MM.1S (cell line): ENCODE measurements at places on chromosomes 5 and 9.

GRCh38 chr5:59366784-59367183, 526.7 kb downstream of the PDE4D start:
- DNase-seq: no peak

DNA sequence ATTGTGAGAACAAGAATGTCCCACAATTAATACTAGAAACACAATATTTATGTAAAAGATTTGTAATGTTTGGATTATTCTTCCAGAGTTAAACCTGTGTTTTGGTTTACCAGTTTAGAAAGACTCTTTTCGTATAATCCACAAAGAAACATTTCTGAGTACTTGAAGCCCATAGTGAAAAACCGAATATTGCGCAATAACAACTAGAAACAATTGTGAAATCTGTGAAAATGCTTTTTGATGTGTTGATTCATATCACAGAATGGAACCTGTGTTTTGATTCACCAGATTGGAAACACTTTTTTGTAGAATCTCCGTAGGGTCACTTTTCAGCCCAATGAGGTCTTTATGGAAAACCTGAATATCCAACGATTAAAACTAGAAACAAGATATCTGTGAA, 386.2 kb downstream of the PRDM9 start:
- DNase-seq: no peak

- peak; percentile 65 for DNase-seq
Measured at GRCh38 chr5:150461231-150461630, 11.7 kb upstream of the RPS14 start.

DNA sequence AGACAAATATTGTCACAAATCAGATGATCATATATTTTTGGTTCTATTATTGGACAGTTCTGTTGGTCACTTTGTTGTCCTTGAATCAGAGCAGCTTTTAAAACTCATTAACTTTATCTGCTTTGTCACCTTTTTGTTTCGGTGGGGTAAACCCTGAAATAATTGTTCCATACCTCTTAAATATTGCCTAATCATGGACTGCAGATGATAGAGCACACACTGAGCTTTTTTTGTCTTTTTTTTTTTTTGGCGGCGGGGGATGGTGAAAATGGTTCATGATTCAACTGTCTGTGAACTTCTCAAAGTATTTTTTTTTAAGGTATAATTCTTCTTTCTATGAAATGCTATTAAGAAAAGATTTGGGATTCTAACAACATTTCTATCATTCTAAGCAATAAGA, 1.8 kb downstream of the NUDT12 start:
- DNase-seq: no peak

- no peak for DNase-seq
Measured at GRCh38 chr5:80194468-80194867, 61.4 kb downstream of the SERINC5 start.

GRCh38 chr9:33436445-33436844, 10.9 kb downstream of the AQP3 start:
- DNase-seq: no peak

DNA sequence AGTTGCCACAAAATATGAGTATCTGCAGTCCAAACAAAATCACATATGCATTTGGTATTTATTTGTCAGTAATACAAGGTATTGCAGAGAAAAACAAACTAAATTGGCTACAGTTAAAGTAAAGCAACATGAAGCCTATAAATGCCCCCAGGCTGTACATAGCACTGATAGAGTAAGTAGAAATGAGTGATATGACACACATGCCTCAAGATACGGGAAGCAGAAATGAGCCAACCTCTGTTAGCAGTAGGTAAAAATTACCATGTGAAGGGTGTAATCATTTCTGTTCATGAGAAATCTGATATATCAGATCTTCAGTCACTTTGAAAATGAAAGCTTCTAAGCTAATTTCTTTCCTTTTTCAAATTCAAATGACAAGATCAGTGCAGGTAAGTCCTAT, 131.1 kb downstream of the CHSY3 start:
- DNase-seq: no peak

DNA sequence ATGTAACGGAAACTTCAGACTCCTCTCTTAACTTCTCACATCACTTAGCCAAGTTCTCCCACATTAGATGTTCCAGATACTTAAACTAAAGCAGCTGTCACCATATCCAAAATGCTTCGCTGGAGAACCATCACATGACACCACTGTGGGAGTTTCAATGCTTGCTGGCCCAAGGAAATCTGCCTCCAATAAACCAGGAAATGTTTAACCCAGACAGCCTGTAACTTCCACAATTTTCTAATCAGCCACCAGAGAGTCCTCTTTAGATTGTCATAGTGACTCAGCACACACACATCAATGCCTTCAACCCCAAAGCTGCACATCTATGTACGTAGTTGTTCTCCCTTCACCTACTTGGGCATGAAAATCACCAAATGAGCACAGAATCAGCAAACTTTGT, 118.7 kb downstream of the LPAR1 start:
- no peak for DNase-seq

- no peak for DNase-seq
Measured at GRCh38 chr5:133232435-133232834, 180.6 kb downstream of the HSPA4 start.

GRCh38 chr5:155017610-155018009, 4.1 kb downstream of the KIF4B start:
- DNase-seq: no peak

DNA sequence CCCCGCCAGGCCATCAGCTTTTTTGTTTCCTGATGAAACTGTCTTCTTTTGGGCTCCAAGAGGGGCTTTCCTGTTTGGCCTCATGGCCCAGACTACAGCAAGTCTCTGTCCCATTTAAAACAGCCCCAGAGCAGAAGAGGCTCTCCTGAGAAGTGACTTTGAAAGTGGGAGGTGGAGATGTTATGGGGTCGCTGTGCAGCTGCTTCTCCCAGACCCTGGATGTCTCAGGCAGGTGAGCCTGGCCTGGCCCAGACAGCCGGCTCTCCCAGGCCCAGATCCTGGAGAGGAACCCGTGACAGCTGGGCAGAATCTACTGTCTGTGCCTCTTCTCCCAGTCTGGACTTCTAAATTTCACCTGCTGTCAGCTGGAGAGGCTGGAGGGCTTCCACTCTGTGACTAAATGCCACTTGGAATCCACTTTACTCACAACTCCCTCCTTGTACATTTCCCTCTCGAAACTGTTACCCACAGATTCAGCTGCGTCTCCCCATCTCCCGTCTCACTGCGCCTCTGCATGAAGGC, 20.6 kb downstream of the FAM78A start:
- DNase-seq: no peak

- DNase-seq: no peak
Measured at GRCh38 chr5:120479066-120479465, 15.0 kb downstream of the PRR16 start.

DNA sequence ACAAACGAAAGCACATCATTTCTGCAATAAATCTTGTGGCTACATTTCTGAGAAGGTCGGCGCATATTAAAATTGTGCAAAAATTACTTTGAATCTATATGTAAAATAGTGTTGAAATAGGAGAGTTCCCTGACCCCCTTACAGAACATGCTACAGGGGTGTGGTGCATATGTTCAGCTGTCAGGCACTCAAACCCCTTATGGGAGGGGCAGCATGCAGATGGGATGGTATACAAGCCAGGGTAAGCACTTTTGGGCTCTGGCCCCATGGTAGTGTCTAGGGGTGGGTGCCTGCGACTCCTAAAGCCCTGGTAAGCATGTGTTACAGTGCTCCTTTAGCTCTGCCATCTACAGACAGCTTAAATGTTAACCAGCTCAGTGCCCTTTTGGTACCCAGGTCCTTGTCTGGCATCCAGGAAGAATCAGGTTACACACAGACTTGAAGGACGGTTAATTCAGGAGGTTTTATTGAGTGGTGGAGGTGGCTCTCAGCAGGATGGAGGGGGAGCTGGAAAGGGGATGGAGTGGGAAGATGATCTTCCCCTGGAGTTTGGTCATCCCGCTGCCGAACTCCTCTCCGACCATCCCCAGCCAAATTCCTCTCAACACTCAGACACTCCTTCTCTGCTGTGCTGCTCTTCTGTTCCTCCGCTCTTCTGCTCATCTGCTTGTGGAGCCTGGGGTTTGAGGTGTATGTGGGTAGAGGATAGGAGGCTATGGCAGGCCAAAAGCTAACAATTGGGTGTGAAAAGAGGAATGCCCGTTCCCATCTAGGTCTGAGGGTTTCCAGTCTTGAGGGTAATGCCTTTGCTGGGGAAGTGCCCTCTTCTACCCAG, 84.6 kb upstream of the RASEF start:
- DNase-seq: no peak

- no peak for DNase-seq
Measured at GRCh38 chr9:35476596-35476995, 13.3 kb upstream of the RUSC2 start.

DNA sequence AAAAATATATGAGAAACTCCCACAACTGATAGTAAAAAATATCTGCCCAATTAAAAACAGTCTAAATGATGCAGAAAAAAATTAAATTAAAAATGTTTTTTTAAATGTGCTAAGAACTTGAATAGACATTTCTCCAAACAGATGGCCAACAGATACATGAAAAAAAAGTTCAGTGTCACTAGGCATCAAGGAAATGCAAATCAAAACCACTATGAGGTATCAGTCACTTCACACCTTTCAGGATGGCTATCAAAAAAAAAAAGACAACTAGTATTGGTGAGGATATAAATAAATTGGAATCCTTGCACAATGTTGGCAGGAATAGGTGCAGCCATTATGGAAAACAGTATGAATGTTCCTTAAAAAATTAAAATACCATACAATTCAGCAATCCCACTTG, 16.6 kb downstream of the ZNF131 start:
- peak; percentile 28 for DNase-seq

GRCh38 chr9:108149326-108149725, 659.8 kb upstream of the KLF4 start:
- DNase-seq: no peak

- peak; percentile 52 for DNase-seq
Measured at GRCh38 chr5:90641528-90641927, 82.9 kb downstream of the ADGRV1 start.

GRCh38 chr5:102767862-102768261, 12.8 kb downstream of the PAM start:
- no peak for DNase-seq

GRCh38 chr5:10469253-10470050, 27.8 kb downstream of the ROPN1L start:
- no peak for DNase-seq

DNA sequence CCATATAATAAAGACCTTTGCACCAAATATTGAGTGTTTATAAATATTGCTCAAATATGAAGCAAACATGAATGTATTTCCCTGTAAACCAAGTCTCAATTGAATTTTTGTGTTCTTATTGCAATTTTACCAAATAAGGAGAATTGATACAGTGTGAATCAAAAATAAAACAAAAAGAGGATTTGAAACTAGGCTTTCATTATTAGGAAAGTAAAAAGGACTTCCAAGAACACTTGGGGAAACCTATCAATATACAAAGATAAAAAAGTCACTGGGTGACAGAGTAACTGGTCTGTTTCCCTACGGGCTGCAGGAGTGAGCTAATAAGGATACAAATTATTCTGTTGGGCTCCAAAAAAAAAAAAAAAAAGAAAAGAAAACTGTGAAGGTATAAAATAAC, 44.8 kb upstream of the SNX2 start:
- DNase-seq: no peak

GRCh38 chr5:10275991-10276390, 25.9 kb downstream of the CCT5 start:
- no peak for DNase-seq

- DNase-seq: no peak
Measured at GRCh38 chr9:127883959-127884358, 6.5 kb upstream of the AK1 start.

- DNase-seq: no peak
Measured at GRCh38 chr5:134370311-134370870, 978 bp upstream of the UBE2B start.

GRCh38 chr5:180373454-180373853, 20.3 kb upstream of the GFPT2 start:
- no peak for DNase-seq

- DNase-seq: no peak
Measured at GRCh38 chr9:79651251-79651795, 79.6 kb downstream of the TLE4 start.

DNA sequence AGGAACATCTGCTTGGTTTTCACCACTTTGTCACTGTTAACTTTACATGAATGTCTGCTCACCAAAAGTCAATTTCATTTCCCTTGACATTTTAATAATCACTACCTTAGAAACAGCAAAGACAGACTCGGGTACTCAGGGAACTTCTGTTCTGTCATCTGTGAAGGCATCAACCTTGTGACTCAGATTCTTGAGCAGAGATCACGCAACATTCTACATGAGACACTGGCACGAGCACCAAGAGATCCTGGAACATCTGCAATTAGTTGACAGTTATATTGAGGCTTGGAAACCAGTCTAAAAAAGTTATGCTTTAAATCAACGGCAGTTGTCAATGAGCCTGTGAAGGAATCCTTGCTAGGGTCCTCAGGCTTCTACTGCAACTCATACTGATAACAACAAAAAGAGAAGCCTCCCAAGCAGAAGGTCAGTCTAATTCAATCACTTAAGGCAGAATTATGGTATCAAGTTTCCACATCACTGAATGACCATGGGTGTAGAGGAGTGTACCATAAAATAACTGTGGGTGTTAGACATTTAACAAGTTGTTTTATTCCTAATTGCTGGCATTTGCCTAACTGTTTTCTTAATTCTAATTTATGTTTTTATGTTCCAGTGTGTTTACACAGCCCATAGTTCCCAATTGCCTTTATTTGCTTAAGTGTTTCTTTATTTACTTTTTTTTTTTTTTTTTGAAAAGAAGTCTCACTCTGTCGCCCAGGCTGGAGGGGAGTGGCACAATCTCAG, 3.3 kb upstream of the PBX3 start:
- DNase-seq: no peak

DNA sequence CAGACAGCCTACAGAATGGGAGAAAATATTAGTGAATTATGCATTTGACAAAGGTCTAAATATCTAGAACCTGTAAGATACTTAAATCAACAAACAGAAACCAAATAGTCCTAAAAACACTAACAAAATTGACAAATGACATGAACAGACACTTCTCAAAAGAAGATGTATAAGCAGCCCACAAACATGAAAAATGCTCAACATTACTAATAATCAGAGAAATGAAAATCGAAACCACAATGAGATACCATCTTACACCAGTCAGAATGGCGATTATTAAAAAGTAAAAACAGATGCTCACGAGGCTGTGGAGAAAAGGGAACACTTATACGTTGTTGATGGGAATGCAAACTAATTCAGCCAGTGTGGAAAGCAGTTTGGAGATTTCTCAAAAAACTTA, 1186.8 kb downstream of the DTWD2 start:
- peak; percentile 10 for DNase-seq

DNA sequence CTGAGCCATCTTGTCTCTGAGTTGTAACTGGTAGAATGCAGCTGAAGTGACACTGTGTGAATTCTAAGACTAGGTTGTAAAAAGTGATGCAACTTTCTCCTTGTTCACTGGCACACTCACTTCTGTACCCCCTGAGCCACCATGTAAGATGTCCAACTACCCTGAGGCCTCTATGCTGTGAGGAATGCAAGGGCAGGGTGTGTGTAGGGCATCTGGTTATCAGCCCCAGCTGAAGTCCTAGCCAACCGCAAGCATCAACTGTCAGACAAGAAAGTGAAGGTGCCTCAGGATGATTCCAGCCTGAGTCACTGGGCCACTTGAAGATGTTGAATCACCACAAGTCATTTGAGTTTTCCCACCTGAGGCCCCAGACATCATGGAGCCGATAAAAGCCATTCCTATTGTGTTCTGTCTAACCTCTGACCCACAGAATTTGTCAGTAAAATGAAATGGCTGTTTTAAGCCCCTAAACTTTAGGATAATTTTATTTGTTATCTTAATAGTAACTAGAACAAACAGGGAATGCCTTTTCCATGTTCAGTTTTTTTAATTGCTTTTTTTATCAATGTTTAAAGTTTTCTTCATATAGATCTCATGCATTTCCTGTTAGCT, 18.7 kb upstream of the RHOBTB3 start:
- DNase-seq: no peak

- DNase-seq: no peak
Measured at GRCh38 chr9:77495834-77496671, 152.1 kb downstream of the GNA14 start.
